ENCODE measurements at places on chromosomes 7 and 10.

- DNase-seq = no peak
Measured at GRCh38 chr7:100093925-100094486, 5.2 kb downstream of the COPS6 start.

- DNase-seq = no peak
Measured at GRCh38 chr7:135552148-135552547, 5.6 kb upstream of the NUP205 start.

DNA sequence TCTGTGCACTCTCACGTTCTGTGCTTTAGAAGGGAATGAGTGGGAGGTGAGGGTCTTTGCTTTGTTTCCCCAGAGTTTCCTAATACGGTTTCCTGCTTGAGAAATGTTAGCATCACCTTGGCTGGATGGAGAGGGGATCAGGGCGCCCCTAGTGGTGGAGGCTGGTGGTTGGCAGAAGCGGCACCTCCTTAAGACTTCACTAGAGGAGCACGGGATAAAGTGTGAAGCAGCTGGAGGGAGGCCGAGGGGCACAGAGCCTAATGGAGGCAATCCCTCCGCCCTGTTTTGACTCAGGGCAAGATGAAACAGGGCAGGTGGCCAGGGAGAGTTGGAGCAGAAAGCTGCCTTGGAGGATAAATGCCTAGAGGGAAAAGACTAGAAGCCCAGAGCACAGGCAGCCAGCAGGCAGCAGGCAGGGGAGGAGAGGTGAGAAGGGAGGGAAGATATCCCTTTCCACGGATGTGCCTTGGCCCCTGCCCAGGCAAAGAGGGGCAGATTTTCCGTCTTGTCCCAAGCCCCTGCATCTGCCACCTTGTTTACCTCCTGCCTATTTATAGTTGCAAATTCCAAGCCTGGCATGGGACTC is 56.0 kb upstream of the BTRC start:
- DNase-seq = peak; percentile 82

DNA sequence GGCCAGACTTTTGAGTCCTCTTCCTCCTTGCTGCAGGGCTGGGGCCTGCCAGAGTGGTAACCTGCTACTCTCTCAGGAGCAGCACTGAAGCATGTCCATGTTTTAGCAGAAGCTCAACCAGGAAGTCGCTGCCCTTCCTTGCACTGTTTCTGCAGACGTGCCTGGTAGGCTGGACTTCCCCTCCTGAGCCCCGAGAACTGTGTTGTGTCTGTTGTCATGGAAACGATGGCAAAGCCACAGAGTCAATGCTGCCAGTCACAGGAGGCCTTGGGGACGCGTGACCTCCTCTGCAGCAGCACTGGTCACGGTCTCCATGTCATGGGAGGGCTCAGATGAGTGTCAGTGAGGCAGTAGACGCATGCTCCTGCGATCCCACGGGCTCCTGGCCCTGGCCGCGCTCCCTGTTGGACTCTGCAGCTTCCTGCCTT is 145.5 kb downstream of the FANK1 start:
- peak; percentile 95 for DNase-seq

DNA sequence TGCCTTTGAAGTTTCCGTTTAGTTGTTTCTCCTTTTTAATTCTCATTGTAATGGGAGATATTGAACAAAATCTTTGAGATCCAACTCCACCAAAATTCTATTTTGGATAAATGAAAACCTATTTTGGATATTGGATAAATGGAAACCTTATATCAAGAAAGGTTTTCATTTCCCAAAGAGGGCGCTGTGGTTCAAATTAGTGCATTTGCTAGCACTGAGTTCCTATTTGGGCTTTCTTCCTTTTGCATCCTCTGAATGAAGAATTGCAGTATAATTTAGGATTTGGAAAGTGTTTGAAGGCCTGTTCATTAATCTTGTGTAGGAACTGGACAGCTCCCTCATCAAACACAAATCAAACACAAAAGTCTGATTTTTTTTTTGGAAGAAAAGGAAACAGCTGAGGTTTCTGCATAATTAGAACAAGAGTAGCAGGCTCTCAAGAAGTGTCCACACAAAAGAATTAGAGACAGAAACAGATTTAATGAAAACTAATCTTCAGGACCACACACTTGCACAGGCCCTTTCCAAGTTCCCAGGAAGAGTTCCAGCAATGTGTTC is 80.8 kb upstream of the KLF14 start:
- DNase-seq = no peak

DNA sequence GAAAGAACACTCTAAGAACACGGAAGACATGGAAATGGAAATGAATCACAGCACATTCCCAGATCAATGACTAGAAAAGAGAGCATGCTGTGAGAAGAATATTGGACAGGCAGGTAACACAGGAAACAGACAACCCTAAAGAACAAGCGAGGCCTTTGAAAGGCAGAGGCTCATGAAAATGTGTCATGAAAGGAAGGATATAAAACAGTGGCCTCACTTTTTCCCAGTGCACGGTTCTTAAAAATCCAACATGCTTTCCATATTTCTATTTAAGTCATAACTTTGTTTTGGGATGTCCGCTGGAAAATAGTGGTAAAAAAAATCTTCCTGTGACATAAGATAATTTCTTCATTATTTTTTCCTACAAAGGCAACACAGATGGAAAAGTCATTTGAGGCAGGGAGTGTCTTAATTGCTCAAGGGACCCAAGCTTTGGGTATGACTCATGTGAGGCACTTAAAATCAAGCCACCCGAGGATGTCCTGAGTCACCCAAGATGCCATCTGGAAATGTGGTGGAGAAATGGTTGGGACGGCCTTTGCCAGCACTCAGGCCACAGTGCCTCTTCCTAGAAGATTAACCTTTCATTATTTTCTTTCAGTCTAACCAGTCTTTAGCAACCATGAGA is 17.0 kb downstream of the ITIH5 start:
- DNase-seq = no peak

DNA sequence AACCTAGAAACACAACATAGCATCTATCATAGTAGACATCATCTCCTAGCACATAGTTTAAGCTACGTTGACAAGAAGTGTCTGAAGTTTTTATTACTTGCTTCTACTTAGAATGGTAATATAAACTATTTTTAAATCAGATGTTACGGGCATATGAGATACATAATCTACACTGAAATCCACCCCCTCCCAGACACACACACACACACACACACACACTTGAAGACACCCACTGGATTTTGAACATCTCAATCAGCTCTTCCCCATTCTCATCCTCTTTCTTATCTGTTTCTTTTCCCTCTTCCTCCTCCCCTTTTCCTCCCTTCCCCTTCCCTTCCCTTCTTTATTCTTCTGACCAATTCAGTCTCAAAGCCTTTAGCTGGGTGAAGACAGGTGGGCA is 175.9 kb downstream of the PAXIP1 start:
- no peak for DNase-seq

DNA sequence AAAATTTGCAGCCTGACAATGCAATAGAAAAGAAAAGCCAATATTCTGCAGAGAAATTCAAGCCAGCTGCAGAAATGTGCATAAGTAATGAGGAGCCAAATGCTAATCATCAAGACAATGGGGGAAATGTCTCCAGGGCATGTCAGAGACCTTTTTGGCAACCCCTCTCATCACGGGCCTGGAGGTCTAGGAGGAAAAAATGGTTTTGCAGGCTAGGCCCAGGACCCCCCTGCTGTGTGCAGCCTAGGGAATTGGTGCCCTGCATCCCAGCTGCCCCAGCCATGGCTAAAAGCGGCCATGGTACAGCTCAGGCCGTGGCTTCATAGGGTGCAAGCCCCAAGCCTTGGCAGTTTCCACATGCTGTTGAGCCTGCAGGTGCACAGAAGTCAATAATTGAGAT is 72.5 kb upstream of the NME8 start:
- no peak for DNase-seq

- DNase-seq = no peak
Measured at GRCh38 chr10:46224414-46224682, 62.4 kb upstream of the ANTXRL start.

- DNase-seq = no peak
Measured at GRCh38 chr7:30065746-30066145, 37.5 kb downstream of the PLEKHA8 start.

DNA sequence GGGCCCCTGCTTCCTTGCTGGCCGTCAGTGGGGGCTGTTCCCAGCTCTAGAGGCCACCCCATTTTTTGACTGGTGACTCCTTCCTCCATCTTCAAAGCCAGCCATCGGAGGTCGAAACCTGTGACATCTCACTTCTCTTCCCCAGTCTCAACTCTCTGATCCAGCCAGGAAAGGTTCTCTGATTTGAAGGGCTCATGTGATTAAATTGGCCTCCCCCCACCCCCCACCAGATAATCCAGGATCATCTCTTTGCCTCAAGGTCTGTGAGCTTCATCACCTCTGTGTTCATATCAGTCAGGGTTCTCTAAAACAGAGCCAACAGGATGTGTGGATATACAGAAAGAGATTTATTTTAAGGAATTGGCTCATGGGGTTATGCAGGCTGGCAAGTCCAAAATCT is 5.6 kb upstream of the RAMP3 start:
- DNase-seq = no peak

DNA sequence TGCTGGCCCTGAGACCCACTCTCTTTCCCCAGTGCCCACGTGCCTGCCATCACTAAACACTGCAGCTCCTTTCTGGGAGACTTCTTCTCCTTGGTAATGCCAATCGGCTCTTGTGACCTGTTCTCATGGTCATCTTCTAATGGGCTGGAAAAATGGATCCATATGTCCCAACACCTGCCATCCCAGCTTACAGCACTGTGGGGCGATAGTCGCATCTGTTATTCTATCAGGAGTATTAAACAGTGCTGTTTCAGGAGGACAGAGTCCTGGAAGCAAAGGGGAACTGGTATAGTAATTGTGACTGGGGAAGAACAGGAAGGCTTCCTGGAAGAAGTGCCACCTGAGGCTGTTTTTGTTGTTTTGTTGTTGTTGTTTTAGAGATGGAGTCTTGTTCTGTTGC is 411.2 kb downstream of the GLRX3 start:
- no peak for DNase-seq

DNA sequence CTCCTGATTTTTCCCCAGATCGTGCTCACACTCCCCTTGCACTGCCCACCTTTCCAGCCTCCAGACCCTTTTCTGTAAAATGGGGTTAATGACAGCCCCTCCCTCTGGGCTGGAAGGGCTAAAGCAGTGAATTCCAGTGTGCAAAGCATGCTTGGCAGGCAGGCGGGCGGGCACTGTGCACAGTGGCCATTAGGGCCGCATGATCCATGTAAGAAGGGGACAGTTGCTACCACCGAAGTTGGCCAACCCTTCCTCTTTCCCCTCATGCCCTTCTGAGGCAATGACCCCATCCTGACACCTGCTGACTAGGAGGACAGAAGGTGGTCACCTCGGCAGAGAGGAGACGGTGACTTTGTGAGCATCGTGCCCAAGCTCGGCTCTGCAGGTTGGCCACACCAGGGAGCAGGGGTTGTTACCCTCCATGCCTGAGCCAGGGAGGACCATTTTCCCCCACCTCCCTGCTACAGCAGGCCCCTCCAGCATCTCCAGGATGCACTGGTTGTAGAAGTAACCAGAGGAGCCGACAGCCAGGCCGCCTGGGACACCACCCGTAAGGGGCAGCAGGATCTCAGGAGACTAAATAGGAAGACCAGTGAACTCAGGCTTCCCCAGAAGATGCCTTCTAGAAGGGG is 166.4 kb downstream of the SLIT1 start:
- no peak for DNase-seq

DNA sequence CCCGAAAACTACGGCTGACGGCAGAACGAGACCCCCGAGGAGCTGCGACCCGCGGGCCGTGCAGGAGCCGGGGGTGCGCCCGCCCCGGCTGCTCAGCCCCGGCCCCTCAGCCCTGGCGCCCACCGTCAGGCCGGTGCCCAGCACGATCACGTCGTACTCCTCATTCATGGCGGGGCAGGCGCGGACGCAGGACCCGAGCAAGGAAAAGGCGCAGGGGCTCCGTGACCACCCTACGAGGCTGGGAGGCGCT is 218 bp downstream of the GDI2 start:
- no peak for DNase-seq

GRCh38 chr10:26436848-26437247 is 1.3 kb upstream of the APBB1IP start:
- DNase-seq = no peak

GRCh38 chr10:93947055-93947454 is 46.7 kb upstream of the PLCE1 start:
- DNase-seq = peak; percentile 72

DNA sequence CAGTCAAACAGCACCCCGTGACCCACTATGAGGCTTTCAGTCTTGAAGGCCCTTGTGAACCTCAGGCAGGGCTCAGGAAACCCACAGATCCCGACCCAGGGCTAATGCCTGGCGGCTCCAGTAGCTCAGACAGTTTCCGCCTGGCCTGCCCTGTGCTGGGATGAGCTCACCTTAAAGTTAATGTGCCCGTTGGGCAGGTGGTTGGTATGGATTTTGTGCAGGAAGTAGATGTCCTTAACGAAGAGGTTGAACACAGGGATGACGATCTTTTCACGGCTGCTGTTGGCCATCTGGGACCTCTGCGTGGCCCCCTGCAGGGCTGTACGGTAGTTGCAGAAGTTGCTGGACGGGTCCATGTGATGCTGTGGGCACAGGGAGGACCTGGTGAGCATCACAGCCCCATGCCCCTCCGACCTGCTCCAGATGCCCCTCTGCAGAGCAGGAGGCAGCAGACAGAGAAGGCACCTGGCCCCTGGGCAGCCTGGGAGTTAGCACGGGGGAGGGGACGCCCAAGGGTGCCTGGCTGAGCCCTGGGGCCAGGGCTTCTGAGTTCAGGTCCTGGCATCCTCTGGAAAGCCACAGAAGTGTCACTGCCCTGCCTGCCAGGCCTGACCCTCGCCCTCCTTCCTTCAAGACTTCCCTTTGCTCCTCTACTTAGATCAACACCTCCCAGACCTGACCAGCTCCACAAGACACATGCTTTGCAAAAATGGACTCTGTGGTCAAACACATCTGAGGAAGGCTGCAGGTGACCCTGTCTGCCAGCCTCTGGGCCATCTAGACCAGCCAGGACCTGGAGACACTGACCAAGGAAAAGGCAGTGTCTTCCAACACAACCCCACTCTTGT is 59.8 kb downstream of the CSGALNACT2 start:
- no peak for DNase-seq

DNA sequence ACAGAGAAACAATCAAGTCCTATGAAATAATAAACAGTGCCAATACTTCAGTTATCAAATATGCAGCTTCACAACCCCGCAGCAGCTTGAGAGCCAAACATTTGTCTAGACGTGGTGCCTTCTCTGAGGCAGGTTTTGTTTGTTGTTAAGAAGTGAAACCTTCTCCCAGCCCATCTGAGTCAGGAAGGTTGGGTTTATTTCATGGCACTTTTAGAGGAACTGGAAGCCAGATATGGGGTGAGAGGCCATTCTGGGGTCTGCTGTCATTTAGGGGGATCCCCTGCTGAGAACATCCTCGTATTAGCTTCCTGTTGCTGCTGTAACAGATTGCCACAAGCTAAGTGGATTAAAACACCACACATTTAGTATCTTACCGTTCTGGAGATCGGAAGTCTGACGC is 113.6 kb downstream of the GRK5 start:
- DNase-seq = no peak

GRCh38 chr10:119872610-119872859 is at the start of gene MCMBP:
Gene MCMBP (minus strand): TSS chr10:119872843. CDS start chr10:119872584, 259 bp downstream.
- no peak for DNase-seq
